ENCODE measurements at places on chromosomes 16 and 17.
A peak's percentile ranks its signal among the peaks of the same experiment; 100 is the strongest.

GRCh38 chr17:77890771-77891170 is 67.7 kb upstream of the TNRC6C start:
- DNase-seq, result no peak
- no peak overlapping the region for H3K4me3 ChIP-seq
- H3K27ac ChIP-seq, result no peak overlapping the region
- H3K4me1 ChIP-seq, result peaks cover 23% of the 10 kb centered on the region
- H3K27me3 ChIP-seq, result peaks cover 8% of the 10 kb centered on the region

GRCh38 chr16:28982418-28982817 is 2.4 kb upstream of the LAT start:
- H3K27me3 ChIP-seq, result peaks cover 3% of the 10 kb centered on the region
- H3K36me3 ChIP-seq, result peaks cover 6% of the 10 kb centered on the region
- no peak overlapping the region for H3K4me3 ChIP-seq
- H3K4me1 ChIP-seq, result no peaks in the 10 kb centered on the region
- H3K27ac ChIP-seq, result no peak overlapping the region
- no peak for DNase-seq

GRCh38 chr17:77324227-77324626 is 183.5 kb downstream of the SEC14L1 start:
- no peak overlapping the region for H3K27ac ChIP-seq
- peaks cover 6% of the 10 kb centered on the region for H3K27me3 ChIP-seq
- DNase-seq, result no peak
- peaks cover 23% of the 10 kb centered on the region for H3K4me1 ChIP-seq
- no peak overlapping the region for H3K4me3 ChIP-seq
- no peaks in the 10 kb centered on the region for H3K36me3 ChIP-seq

- peaks cover 10% of the 10 kb centered on the region for H3K36me3 ChIP-seq
- no peaks in the 10 kb centered on the region for H3K4me1 ChIP-seq
- no peak for DNase-seq
- peak overlapping the region; percentile 22 for H3K27ac ChIP-seq
- H3K27me3 ChIP-seq, result peaks cover 4% of the 10 kb centered on the region
Observed at GRCh38 chr17:68047153-68047846, 11.8 kb downstream of the KPNA2 start.

DNA sequence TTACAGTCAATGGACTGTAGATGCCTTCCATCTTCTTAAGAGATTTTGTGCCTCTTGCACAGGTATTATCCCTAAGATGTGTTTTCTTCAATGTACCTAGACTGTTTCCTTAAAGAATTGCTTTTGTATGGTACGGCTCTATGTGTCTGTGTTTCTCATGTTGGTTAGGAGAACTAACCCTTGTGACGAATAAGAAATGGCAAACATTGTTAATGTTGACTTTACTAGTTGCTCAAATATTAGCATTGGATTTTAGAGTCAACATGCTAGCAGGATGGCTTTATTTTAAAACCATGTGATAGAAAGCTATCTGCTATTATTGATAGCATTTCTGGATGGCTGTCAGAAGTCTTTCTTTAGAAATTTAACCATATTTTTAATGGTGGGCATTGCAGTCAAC is 34.5 kb downstream of the WWOX start:
- H3K4me1 ChIP-seq, result no peaks in the 10 kb centered on the region
- H3K27ac ChIP-seq, result no peak overlapping the region

GRCh38 chr17:17942846-17943245 is 29.4 kb downstream of the TOM1L2 start:
- peak overlapping the region; percentile 51 for H3K4me3 ChIP-seq
- DNase-seq, result no peak
- peaks cover 40% of the 10 kb centered on the region for H3K4me1 ChIP-seq
- H3K36me3 ChIP-seq, result no peaks in the 10 kb centered on the region
- H3K27ac ChIP-seq, result peak overlapping the region; percentile 93
- H3K27me3 ChIP-seq, result peaks cover 4% of the 10 kb centered on the region

DNA sequence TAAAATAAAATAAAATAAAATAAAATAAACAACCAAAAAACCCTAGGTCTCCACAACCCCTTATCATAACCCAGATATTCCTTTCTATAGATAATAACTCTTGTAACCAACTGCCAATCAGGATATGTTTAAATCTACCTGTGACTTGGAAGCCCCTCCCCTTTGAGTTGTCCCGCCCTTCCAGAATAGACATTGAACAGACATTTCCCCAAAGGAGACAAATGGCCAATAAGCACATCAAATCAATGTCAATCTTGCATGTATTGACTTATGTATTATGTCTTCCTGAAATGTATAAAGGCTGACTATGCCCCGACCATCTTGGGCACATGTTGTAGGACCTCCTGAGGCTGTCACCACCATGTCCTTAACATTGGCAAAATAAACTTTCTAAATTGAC is 1.5 kb upstream of the MAPK7 start:
- no peaks in the 10 kb centered on the region for H3K36me3 ChIP-seq
- DNase-seq, result no peak
- H3K4me3 ChIP-seq, result peak overlapping the region; percentile 96
- H3K27ac ChIP-seq, result peak overlapping the region; percentile 97
- peaks cover 15% of the 10 kb centered on the region for H3K4me1 ChIP-seq

DNA sequence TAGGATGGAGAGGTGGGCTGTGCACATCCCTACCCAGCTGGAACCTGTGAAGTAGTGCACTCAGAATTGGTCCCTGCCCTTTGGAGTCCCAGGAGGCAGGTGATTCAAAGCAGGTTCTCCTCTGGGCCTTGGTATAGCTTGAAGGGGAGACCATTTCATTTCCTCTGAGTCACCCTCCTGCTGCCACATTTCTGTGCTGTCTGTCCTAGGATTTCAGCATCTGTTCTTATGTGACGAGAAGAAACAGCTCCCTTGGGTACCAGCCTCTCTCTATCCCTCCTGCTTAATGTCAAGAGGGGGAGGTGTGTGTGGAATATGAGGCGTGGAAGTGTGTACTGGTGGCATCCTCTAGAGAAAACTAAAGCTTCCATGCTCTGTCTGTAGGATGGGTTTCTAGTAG is 5.0 kb upstream of the NFE2L1 start:
- no peaks in the 10 kb centered on the region for H3K36me3 ChIP-seq
- H3K27ac ChIP-seq, result peak overlapping the region; percentile 89
- H3K4me1 ChIP-seq, result peaks cover 31% of the 10 kb centered on the region
- no peak for DNase-seq

GRCh38 chr17:73030501-73030921 is 62.0 kb downstream of the SLC39A11 start:
- H3K36me3 ChIP-seq, result no peaks in the 10 kb centered on the region
- H3K4me3 ChIP-seq, result no peak overlapping the region
- peaks cover 38% of the 10 kb centered on the region for H3K4me1 ChIP-seq
- peaks cover 11% of the 10 kb centered on the region for H3K27me3 ChIP-seq
- peak; percentile 32 for DNase-seq

DNA sequence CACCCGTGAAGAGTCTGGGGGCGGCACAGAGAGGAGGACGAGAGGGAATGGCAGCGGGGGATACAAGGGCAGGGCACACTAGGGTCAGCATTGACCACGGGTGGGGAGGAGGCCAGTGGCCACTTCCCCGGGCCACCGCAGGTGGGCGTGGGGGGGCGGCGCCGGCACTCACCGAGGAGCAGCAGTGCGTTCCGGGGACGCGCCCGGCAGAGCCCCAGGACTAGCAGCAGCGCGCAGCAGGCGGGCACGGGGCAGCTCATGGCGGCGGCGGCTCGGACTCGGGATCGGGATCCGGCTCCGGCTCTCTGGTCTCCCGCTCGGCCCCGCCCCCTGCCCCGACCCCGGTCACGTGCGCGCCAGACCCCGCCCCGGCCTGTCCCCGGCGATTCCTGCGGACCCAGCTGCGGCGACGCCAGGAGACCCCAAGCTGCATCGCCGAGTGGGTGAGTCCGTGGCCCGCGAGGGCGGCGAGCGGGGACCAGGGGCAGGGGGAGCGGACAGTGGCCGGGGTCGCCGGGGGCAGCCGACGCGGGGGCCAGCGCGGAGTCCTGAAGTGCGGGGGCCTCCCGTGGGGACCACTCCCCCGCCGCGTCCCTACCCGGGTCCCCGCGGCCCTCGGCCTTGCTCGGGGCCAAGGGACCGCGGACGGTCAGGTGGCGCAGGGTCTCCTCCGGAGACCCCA is at the start of the genes SGSH and SLC26A11:
TSS of gene SGSH (minus strand) at position 280 of the 682 bp plus-strand sequence. CDS start at position 260, 20 bp downstream.
TSS of gene SLC26A11 (plus strand) at position 374 of the 682 bp plus-strand sequence. CDS start 1,134 bp downstream, outside the sequence.
- H3K27ac ChIP-seq, result no peak within 1 kb of the TSS
- H3K4me1 ChIP-seq, result peaks cover 5% of the 10 kb centered on the region
- peak within 1 kb of the TSS; percentile 85 for H3K4me3 ChIP-seq
- H3K27me3 ChIP-seq, result peaks cover 11% of the 10 kb centered on the region
- peaks cover 8% of the 10 kb centered on the region for H3K36me3 ChIP-seq

DNA sequence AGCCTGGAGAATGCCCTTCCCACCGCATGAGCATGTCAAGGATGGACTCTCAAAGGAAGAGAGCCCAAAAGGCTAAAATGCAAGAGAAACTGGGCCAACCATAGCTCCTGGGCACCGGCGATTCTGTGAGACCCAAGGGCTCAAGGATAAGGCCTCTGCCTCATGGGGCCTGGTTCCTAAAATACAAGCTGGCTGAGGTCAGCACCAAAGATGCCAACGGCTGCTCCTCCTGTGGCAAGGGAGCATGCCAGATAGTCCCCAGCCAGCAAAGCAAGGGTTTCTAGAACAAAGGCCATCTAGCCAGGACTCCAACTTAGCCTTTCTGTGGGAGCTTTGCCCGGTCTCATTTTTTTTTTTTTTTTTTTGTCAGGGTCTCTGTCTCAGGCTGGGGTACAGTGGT is 20.1 kb downstream of the GPRC5B start:
- no peak for DNase-seq
- H3K4me3 ChIP-seq, result no peak overlapping the region
- H3K27me3 ChIP-seq, result peaks cover 2% of the 10 kb centered on the region
- peaks cover 4% of the 10 kb centered on the region for H3K36me3 ChIP-seq
- H3K27ac ChIP-seq, result no peak overlapping the region
- no peaks in the 10 kb centered on the region for H3K4me1 ChIP-seq

DNA sequence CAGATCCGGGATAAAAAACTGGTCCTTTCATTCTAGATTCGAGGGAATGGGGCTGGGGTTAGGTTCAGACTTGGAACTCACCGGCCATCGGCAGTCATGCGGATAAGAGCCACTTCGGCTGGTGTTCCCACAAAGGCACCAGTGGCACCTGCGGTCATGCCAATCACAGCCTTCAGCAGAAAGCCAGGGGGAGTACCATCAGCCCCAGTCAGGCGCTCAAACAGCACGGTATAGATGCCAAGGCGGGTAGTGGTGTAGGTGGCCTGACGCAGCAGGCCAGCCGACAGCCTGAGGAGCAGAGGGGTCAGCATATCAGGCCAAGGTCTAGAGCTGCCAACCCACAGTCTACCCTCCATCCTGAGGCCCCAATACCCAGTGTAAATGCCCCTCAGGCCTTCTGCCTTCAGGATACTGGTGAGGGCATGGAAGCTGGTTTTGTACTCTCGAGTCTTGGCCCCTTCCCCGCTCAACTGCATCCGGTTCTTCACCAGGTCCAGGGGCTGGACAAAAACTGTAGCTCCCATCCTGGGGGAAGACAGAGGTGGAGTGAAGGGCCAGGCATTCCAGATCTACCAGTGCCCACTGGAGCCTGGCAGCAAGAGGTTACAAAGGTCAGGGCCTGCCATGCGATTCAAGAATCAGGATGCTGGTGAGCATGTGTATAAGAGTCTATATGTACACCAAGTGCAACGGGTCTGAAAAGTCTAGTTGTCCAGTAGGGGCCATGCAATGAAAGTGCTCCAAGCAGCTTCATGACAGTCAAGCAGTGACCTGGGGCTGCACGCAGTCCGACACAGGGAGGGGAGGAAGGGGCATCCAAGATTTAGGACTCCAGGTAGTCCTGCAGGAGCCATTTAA is 929 bp downstream of the SLC25A11 start:
- H3K27ac ChIP-seq, result peak overlapping the region; percentile 91
- H3K4me3 ChIP-seq, result peak overlapping the region; percentile 97
- H3K36me3 ChIP-seq, result no peaks in the 10 kb centered on the region
- DNase-seq, result no peak
- H3K27me3 ChIP-seq, result peaks cover 14% of the 10 kb centered on the region

DNA sequence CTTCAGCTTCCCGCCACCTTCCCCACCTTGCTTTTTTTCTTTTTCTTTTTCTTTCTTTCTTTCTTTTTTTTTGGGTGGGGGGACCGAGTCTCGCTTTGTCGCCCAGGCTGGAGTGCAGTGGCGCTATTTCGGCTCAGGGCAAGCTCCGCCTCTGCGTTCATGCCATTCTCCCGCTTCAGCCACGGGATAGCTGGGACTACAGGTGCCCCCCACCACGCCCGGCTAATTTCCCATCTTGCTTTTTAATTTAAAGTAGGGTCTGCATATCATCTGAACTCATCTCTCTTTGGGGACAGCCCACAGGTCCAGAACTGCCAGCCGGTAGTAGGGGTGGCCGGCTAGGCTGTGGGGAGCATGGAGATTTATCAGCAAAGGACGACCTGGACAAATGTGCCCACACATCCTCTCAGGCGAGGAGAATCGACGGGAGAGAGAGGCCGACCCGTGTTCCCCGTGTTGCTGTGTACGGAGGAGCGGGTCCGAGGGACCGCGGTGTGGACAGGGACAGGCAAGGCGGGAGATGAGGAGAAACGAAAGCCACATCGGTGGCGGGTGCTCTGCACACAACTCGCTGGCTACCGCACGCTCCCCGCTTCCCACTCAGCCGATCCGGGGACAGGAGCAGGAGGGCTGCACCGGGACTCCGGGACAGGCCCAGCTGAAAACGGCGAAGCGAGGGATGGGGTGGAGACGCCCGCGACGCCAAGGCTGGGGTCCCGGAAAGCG is 2.4 kb downstream of the MT1M start:
- H3K4me3 ChIP-seq, result peak overlapping the region; percentile 57
- H3K36me3 ChIP-seq, result no peaks in the 10 kb centered on the region
- H3K27ac ChIP-seq, result no peak overlapping the region
- DNase-seq, result no peak
- peaks cover 14% of the 10 kb centered on the region for H3K4me1 ChIP-seq

DNA sequence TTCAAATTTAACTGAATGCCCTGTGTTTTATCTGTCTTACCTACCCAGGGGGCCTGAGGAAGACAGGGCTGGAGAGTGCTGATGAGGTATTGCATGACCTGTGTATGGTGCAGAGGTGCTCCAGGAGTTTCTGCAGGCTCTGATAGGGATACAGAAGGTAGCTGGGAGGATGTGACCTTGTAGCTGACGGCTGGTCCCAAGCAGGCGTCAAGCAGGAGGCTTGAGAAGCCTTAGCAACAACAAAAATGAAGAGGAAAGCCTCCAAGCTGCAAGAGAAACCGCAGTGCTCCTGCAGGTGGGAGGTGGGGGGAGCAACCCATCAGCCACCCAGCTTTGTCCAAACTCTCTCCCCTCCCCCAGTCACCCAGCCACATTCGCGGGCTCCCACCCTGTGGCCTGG is 40.4 kb downstream of the LAT start:
- H3K27me3 ChIP-seq, result peaks cover 3% of the 10 kb centered on the region
- DNase-seq, result no peak
- H3K27ac ChIP-seq, result no peak overlapping the region
- no peaks in the 10 kb centered on the region for H3K36me3 ChIP-seq

GRCh38 chr16:23670137-23670776 is 8.4 kb upstream of the PLK1 start:
- no peaks in the 10 kb centered on the region for H3K27me3 ChIP-seq
- no peaks in the 10 kb centered on the region for H3K4me1 ChIP-seq
- H3K4me3 ChIP-seq, result no peak overlapping the region
- DNase-seq, result no peak
- no peak overlapping the region for H3K27ac ChIP-seq

GRCh38 chr17:73316919-73317505 is 5.2 kb upstream of the CDC42EP4 start:
- H3K4me3 ChIP-seq, result no peak overlapping the region
- no peak for DNase-seq

Data from glutamatergic neuron (in vitro differentiated cells).